ENCODE measurements at places on chromosomes 6 and 20.

DNA sequence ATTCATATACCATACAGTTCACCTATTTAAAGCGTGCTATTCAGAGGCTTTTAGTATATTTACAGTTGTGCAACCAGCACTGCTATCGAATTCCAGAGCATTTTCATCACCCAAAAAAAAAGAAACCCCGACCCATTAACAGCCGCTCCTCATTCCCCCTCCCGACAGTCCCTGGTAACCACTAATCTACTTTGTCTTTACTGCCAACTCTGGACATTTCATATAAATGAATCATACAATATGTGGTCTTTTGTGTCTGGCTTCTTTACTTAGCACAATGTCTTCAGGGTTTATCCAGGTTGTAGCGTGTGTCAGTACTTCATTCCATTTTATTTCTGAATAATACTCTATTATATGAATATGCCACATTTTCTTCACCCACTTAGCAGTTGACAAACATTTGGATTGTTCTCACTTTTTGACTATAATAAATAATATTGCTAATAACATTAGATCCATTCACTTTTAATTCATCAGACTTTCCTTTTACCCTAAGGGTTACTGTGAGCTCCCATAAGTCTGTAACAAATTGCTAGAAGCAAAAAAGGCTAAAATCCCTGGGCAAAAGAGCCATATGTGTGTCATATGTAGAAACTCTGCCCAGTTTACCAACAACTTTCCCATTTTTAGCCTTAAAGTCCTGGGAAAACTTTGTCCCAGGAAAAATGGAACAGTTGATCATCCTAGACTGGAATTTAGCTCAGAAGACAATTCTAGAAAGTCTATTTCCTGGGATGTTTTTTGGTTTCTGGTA, 23.2 kb upstream of the ROS1 start:
- DNase-seq = peak; percentile 72

- no peak for DNase-seq
Measured at GRCh38 chr6:166722785-166723184, 95.7 kb upstream of the RPS6KA2 start.

- DNase-seq = peak; percentile 74
Measured at GRCh38 chr6:44133003-44133931, 5.9 kb downstream of the TMEM63B start.

DNA sequence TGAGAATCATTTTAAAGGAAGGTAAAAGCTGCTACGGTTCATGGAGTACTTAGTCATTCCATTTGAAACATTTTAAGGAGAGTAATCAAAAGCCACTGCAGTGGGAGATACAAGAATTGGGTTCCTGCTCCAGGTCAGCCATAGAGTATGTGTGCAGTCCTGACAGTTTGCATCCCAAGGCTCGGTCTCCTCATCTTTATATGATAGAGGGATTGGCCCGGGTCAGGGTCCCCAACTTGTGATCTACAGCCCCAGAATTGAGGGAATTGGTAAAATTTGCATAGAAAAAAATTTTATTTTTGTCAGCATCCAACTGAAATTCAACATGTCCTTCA, 147.4 kb upstream of the PRND start:
- DNase-seq = no peak

GRCh38 chr6:161198176-161198575, 75.7 kb downstream of the AGPAT4 start:
- DNase-seq = peak; percentile 43

GRCh38 chr6:72677740-72678139, 55.9 kb downstream of the KCNQ5 start:
- no peak for DNase-seq

GRCh38 chr6:157263146-157263545, 60.2 kb downstream of the TMEM242 start:
- DNase-seq = peak; percentile 26

DNA sequence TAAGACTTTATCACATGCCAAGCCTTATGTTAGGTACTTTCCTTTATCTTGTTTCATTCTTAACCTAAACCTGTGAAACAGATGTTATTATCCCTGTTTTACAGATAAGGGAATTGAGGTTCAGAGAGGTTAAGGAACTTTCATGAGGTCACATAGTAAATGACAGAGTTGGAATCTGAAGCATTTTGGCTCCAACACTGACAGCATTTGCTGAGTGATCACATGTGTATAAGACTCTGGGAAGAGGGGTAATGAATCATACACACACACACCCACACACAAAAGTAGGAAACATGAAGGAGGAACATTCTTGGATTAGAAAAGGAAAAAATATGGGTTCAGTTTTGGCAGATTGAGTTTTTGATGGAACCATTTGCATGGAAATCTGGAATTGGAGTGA, 212.5 kb downstream of the GJA1 start:
- DNase-seq = peak; percentile 41
